Gastrocnemius medialis (tissue), 4 donors: ENCODE measurements at places on chromosomes 6 and 20.

GRCh38 chr6:125066964-125067363 lies 86.6 kb upstream of the TPD52L1 start:
- no peak for DNase-seq

GRCh38 chr6:7311917-7312615 lies 933 bp downstream of the SSR1 start:
- DNase-seq = no peak

DNA sequence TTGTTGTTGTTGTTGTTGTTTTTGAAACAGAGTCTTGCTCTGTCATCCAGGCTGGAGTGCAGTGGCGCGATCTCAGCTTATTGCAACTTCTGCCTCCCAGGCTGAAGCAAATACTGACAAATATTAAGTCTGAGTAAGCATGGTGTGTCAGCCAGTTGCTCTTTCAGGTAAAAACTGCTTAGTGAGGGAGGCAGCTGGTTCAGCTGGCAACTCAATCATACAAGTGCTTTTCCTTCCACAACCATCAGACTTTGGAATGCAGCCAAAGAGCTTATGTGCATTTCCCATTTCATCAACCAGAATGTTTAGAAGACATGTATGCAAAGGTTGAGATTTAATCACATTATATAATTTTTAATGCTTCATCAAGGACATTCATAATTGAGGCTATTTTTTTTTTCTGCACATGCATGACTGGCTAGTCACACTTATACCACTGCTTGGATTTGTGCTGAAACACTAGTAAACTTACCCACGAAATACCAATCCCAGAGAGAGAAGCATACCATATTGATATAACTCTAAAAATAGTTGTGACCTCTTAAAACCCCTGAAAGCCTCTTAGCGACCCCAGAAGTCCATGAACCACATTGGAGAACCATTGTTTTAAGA lies 56.0 kb downstream of the CLIC5 start:
- DNase-seq = no peak

GRCh38 chr6:52399511-52400312 lies 20.4 kb upstream of the EFHC1 start:
- no peak for DNase-seq

GRCh38 chr6:110581679-110582078 lies 105.3 kb upstream of the SLC22A16 start:
- no peak for DNase-seq

DNA sequence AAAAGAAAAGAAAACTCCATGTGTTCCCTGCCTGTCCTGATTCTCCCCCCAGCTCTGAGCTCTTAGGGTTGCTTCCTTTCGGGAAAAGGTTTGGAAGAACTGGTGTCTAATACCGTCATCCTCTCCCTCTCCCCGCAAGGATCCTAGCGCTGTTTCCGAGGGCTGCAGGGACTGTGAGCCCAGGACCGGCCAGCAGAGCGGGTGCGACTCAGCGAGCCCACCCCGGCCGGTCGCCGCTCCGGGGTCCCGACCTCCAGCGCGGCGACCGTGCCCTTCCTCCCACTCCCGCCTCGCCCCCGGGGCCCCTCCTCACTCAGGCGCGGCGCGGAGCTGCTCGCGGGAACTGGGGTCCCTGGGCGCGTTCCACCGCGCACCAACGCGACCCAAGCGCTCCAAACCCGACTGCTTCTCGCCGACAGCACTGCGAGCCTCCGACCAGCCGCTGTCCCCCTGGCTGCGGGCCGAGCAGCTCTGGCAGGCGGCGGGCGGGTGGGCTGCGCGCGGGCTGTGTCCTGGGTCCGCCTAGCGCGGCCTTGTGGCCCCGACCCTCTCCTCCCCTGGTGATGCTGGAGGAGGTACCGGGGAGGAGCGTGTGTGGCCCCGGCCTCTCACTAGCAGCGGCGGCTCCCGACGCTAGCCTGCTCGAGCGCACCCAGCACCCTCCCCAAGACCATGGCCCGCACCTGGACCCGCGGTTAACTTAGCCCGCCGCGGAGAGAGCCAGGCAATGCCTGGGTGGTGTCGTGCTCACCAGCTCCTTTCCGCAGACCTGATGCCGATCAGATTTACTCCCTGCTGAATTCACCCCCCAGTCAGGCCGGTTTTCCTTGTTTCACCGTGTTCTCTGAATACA lies at the start of gene PLA2G7:
TSS of gene PLA2G7 (minus strand) at position 509 of the 853 bp plus-strand sequence. CDS start 12,484 bp downstream, outside the sequence.
- DNase-seq = no peak

DNA sequence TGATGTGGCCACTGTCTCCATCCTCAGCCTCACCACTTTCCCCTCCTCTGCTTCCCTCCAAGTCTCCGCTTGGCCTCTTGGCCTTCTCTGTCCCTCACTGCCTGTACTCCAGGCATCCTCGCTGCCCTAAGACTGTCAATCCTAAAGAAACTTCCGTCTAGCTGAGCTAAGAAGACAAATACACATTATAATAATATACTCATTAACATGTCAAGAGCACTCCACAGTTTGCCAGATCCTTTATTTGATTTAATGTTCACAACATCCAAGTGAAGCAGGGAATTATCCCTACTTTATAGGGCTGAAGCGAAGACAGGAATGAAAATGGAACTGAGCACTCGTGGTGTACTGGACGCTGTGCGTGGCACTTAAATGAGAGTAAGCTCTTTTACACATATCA lies 72.4 kb upstream of the SLC22A23 start:
- no peak for DNase-seq

- no peak for DNase-seq
Observed at GRCh38 chr6:53873922-53874321, 79.1 kb downstream of the LRRC1 start.

GRCh38 chr20:32585011-32585585 lies at the start of gene NOL4L:
Gene NOL4L, minus strand, starts transcription at chr20:32585333. Its CDS starts 443 bp downstream, at chr20:32584890.
- DNase-seq = no peak

GRCh38 chr6:151056230-151056907 lies 183.4 kb upstream of the AKAP12 start:
- no peak for DNase-seq

- DNase-seq = no peak
Observed at GRCh38 chr20:34984756-34985261, 29.1 kb downstream of the MYH7B start.

- no peak for DNase-seq
Observed at GRCh38 chr6:149149653-149150052, 167.9 kb upstream of the TAB2 start.

- DNase-seq = no peak
Observed at GRCh38 chr6:39113788-39114187, 1.2 kb downstream of the SAYSD1 start.

- no peak for DNase-seq
Observed at GRCh38 chr20:4563534-4563933, 158.2 kb upstream of the PRND start.
